ENCODE measurements at places on chromosomes 6 and 20.

DNA sequence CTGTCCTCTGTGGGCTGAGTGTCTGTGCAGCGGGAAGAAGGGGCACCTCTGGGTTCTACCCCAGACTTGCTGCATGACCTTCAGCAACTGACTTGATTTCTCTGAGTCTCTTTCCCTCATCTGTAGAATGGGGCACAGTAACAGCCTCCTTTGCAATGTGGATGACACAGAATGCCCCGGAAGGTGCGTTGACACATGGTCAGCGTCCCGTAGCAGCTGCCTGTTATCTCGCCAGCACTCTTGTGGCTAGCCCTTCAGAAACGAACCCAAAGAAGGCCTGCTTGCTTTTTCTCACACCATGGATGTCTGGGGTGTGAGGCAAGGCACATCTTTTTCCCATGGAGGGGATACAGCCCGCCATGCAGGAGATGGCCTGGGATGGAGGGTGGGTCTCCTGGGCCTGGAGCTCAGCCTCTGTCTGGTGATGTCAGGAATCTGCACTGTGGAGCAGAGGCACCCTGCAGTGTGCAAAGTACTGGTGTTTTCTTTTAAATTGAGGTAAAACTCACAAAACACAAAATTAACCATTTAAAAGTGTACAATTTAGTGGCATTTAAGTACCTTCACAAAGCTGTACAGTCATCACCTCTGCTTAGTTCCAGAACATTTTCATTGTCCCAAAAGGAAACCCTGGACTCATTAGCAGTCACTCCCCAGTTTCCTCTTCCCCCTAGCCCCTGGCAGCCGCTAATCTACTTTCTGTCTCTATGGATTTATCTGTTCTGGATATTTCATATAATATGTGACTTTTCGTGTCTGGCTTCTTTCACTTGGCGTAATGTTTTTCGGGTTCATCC is 59.8 kb upstream of the FAM83D start:
- DNase-seq = no peak

- no peak for DNase-seq
Measured at GRCh38 chr20:60507087-60507694, 549.0 kb downstream of the CDH26 start.

- no peak for DNase-seq
Measured at GRCh38 chr6:105645156-105645555, 242.3 kb upstream of the PREP start.

- peak; percentile 44 for DNase-seq
Measured at GRCh38 chr6:105259913-105260889, 80.4 kb upstream of the POPDC3 start.

GRCh38 chr20:53080687-53080962 is 108.5 kb downstream of the TSHZ2 start:
- DNase-seq = no peak

- no peak for DNase-seq
Measured at GRCh38 chr6:90764001-90764400, 177.1 kb upstream of the MAP3K7 start.

DNA sequence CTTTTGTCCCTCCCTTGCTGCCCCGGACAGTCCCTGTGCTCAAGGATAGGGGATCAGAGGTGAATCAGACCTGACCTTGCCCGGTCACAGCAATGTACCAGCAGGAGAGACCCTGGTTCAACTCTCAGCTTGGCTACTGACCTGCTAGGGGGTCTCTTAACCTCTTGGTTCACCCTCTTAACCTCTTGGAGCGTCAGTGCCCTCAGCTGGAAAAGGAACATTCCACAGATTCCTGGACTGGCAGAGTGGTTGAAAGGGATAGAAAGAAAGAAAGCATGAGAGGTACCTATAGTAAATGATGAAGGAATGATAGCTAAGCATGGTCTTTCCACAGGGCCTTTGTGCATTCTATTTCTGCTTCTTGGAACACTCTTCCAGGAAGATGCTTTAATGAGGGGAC is 25.2 kb downstream of the SNAI1 start:
- DNase-seq = no peak

DNA sequence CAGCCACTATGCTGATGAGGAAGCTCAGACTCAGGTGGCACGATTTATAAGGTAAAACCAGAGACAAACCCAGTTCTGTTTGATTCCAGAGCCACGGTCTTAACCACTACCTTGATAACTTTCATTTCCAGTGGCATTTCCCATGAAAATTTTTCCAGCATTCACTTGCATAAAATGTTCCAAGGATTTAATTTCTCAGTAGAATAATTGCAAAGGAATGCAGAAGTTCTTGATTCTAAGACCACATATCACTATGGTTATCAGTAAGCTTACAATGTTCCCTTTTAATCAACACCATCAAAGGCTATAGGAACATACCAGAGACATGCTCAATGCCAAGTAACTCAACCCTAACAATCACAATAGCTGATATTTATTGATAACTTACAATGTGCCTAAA is 306.0 kb upstream of the HS3ST5 start:
- no peak for DNase-seq

- DNase-seq = no peak
Measured at GRCh38 chr20:57656252-57656820, 36.1 kb upstream of the ZBP1 start.

GRCh38 chr6:167570460-167571400 is 245.8 kb downstream of the TTLL2 start:
- no peak for DNase-seq

Measured in NCI-H187 (cell line).